AG08396 (cell line): ENCODE measurements at places on chromosomes 6 and 20.
A peak's percentile ranks its signal among the peaks of the same experiment; 100 is the strongest.

- no peak for DNase-seq
These were observed 24.7 kb downstream of the MYT1 start for GRCh38 chr20:64188682-64189529.

DNA sequence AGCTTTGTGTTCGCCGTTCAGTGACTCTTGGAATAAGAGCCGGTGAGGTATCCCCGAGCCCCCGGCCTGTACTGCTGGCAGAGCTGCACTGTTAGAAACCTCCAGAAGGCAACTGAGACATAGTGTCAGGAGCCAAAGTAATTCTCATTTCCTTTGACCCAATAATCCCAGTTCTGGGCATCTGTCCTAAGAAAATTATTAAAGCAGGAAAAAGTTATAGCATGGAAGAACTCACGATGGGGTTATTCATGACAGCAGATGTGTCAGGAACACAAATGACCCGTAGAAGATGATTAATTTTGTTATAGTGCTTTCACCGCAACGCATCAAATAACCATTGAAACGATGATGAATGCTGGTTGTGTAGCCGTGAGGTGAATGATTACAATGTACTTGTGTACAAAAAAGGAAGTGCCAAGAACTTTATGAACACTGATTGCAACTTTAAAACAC lies 20.3 kb downstream of the CYP21A2 start:
- no peak for DNase-seq

GRCh38 chr6:43932259-43933147 lies 162.5 kb downstream of the VEGFA start:
- no peak for DNase-seq

DNA sequence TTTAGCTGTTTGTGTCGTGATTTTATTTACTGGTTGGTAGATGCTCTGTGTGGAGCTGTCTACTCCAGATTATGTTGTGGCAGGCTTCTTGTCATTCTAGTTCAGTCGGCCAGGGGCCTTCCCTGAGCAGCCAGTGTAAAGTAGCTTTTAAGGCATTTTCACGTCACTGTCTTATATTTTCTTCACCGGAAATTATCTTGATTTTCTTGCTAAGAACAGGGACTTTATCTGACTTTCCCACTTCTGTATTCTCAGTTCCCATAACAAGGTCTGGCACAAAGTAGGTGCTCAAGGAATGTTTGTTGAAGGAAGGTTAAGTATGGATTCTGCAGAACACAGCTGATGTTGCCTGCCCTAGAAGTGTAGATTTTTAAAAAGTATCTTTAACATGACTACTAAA lies 868 bp downstream of the LTV1 start:
- no peak for DNase-seq

DNA sequence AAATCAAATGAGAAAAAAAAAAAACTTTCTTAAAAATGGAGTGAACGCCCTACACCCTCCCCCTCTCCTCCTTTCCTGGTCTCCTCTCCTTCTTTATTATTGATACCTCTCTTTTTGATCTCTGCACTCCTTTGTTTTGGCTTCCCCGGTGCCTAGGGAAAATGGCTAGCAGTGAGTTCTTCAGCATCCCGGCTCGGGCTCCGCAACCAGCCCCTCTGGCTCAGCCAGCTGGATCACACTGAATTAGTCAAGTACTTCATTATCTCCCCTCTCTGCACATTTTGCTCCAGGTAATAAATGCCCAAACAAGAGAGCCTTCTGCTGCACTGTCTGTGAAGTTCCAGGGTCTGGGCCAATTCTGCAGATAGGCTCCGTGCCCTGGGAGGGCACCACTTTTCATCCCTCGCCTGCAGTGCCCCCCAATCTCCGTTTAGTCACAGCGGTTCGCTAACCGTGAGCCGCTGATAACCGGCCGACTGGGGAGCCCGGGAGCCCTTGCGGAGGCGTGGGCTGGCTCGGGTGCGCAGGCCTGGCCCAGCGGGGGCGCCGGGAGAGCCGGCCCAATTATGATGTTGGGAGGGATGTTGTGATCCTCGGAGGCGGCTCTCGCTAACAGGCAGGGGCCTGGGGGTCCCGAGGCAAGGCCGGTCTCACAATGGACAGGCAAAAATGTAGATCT lies 301.9 kb downstream of the TFAP2A start:
- no peak for DNase-seq

DNA sequence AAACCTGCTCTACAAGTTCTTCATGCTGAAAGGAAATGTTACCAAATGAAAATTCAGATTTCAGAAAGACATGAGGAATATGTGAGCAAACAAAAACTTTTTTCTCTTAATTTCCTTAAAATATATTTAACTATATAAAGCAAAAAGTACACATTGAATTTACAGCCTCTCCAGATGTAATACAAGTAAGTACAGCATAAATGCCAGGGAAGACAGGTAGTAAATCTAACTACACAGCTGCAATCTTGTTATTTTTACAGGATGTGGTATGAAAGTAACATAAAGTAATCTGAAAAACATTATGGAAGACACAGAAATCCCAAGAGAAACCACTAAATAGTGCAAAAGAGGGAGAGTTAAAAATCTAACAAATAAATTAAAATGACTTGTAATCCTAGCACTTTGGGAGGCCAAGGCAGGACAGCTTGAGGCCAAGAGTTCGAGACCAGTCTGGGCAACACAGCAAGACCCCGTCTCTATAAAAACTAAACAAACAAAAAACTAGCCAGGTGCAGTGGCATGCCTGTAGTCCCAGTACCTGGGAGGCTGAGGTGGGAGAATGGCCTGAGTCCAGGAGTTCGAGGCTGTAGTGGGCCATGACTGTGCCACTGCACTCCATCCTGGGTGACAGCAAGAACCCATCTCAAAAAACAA lies 50.7 kb downstream of the FAM8A1 start:
- DNase-seq, result no peak

GRCh38 chr6:142246960-142247359 lies 54.8 kb upstream of the ADGRG6 start:
- DNase-seq, result no peak

- no peak for DNase-seq
These were observed 68.1 kb downstream of the SLC22A23 start for GRCh38 chr6:3388786-3389185.

- DNase-seq, result no peak
These were observed 7.9 kb downstream of the GPLD1 start for GRCh38 chr6:24481449-24481848.

- DNase-seq, result no peak
These were observed 10.7 kb downstream of the FIG4 start for GRCh38 chr6:109701774-109702173.

- DNase-seq, result no peak
These were observed 31.5 kb downstream of the NOX3 start for GRCh38 chr6:155424181-155424580.

- peak; percentile 32 for DNase-seq
These were observed 59.0 kb downstream of the SLC23A2 start for GRCh38 chr20:4942331-4942730.

DNA sequence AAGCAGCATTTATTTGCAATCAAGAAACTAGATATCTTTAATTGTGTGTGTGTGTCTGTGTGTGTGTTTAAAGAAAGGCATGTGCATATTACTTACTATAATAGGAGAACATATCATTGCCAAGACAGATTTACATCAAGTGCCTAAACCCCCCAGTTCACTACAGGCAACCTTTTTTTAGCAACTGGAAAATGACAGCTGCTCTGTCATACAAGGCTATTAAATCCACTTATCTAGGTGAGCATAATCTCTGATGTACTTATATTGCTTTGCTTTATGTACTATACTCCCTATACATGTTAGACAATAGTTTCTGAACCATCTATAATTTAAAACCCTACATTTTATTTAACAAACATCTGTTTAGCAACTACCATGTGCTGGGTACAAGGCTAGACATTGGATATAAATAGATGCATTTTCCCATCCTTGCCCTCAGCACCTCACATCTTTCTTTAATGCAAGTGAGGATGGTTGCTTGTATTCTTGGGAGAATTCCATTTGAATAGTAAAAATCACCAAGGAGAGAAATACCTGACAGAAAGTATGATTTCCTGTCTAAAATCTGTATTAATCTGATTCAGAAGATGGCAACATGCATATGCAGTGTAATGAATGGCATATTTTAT lies 398.3 kb downstream of the LAMA2 start:
- DNase-seq, result no peak

- no peak for DNase-seq
These were observed 20.6 kb downstream of the DTNBP1 start for GRCh38 chr6:15642276-15642675.

GRCh38 chr20:61896058-61896961 lies 169.4 kb downstream of the TAF4 start:
- DNase-seq, result peak; percentile 89

DNA sequence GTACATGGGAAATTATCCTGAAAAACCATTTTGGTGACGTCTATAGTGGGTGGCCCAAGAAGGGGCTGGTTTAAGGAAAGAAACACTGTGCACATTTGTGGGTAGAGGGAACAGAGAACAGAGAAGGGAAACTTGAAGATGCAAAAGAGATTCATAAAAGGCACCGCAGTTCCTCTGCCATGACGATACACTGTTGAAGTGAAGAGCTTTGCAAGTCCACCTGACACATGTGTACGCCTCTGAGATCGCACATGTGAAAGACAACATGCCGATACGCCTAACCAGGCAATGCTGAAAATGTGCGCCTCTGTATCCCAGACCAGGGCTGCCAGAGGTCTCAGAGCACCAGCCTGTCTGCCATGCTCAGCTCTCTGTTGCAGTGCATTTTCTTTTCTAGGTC lies 180.9 kb downstream of the KIF16B start:
- no peak for DNase-seq

- DNase-seq, result no peak
These were observed 207.0 kb downstream of the ANKRD60 start for GRCh38 chr20:58021481-58021880.

GRCh38 chr20:51687108-51687507 lies 81.1 kb downstream of the ATP9A start:
- peak; percentile 8 for DNase-seq

DNA sequence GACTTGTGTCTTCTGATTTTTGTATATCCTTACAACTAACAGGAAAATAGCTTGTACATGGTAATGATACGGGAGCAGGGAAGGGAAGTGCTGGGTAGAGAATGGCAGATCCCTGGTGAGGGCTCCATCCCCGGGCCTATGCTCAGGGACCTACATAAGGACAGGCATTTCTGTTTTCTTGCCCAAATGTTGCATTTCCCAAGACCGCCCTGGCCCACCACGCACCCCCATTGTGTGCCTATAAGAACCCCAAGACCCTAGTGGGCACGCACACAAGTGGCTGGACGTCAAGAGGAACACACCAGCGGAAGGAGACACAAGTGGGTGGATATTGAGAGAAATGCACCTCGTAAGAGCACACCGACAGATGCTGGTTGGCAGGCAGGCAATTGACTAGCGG lies 616.3 kb upstream of the MAN1A1 start:
- DNase-seq, result no peak

DNA sequence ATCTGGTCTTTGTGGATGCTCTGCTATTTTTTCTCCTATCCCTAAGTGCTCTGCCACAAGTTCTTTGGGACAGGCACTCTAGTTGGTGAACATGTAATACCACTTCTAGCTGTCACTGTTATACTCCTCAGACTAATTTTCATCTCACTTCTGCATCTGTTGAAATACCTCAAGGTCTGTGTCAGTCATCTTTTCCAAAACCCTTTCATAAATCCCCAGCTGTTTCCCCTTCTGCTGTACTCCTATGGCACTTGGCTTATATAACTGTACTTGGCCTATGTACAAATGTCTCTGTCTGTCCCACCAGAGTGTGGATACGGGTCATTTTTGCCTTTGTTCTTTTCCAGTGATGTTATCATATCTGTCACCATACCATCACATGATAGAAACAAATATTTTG lies 124.2 kb downstream of the FHL5 start:
- no peak for DNase-seq

- DNase-seq, result no peak
These were observed 95.4 kb downstream of the OGFRL1 start for GRCh38 chr6:71383901-71384489.

DNA sequence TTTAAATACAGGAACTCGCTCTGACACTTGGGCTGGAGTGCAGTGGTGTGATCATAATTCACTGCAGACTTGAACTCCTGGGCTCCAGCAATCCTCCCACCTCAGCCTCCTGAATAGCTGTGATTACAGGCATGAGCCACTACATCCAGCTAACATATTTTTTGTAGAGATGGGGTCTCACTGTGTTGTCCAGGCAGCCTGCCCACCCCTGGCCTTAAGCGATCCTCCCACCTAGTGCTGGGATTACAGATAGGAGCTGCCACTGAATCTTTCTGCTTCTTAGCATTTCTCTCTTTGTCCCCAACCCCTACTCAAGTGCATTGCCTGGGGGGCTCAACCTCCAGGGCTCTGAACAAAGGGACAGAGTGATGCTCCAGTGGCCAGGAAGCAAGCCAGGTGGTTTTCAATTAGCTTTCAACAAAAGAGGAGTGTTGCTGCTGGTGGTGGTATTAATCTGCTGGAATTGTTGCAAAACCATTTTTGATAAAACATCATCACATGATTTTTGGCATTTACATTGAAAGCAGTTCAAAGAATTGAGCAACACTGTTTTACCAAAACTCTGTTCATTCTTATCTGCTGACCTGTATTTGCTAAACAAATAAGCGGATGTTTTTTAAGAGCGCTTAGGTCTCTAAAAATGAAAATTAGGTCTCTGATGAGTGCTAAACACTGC lies 40.4 kb upstream of the BPIFA2 start:
- DNase-seq, result no peak

DNA sequence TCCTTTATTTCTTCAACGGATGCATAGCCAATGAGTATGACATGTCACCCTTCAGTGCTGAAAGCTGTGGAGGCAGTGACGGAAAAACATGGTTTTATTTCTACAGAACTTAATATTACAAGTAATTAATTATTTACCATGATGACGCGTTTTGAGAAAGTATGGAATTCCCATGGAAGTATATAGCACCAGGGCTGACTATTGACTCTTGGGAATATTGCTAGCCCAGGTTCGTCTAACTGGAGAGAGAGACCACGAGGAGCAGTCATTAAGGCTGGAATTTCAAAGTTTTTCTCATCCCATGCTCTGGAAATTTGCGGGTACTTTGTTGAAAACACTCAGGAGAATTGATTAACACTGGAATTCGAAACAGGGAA lies 155.2 kb upstream of the PRSS16 start:
- DNase-seq, result no peak
